Stimulated activated CD4-positive, alpha-beta T cell treated with anti-CD3 and anti-CD28 coated beads, Interleukin-4, amount 100 ng/mL, for 24 hours (primary cell): ENCODE measurements at places on chromosomes 3 and 15.

DNA sequence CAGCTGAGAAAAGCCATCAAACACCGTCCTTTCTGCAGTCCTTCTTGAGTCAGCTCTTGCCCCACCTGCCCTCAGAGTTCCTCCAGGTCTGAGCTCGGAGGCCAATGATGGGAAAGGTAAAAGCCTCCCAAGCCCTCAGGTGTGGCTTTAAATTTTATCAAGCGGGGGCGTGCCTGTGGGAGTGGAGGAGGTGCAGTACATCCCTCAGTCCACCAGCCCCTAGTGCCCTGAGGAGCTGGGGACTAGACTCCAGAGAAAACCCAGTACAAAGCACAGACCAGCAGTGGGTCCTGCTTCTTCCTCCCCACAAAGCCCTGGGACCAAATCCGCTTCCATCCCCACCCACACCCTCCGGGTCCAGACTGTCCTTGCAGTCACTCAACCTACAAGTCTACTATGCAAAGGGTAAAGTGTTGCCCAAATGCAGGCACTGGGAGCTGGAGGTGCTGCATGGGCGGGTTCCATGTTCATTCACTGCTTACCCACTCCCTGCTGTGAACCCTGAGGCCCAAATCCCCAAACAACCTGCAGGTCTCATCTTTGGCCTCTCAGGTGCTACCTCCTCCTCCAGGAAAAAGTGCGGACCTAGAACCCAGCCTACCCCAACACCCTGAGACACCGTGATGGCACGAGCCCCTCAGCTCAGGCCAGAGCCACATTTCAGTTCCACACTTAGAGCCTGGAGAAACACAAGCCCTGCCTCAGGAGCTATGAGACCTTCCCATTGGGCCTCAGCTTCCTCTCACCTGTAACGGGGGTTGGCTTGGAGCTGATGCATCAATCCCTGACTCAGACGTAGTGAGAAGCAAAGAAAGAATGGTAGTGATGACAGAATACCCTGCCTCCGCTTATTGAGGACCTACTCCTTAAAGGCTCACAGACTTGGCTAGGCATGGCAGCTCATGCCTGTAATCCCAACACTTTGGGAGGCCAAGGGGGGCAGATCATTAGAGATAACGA, 2.4 kb downstream of the PFKFB4 start:
- DNase-seq: no peak

DNA sequence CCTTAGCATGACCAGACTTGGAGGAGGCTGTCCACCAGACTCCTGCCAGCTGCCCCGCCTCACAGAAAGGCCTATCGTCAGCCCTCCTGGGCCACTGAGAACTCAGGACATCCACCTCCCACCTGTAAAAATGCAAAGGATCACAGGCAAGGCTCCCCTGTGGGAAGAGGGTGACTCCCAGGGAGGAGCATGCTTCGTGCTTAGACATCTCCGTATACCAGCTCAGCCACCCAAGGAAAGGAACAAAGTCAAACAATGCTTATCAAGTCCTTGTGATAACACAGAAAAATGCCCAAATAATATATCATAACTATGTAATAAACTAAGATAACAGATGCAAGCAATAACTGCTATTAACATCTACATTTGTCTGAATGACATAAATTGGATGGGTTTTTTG, 4.2 kb downstream of the RMDN3 start:
- no peak for DNase-seq

DNA sequence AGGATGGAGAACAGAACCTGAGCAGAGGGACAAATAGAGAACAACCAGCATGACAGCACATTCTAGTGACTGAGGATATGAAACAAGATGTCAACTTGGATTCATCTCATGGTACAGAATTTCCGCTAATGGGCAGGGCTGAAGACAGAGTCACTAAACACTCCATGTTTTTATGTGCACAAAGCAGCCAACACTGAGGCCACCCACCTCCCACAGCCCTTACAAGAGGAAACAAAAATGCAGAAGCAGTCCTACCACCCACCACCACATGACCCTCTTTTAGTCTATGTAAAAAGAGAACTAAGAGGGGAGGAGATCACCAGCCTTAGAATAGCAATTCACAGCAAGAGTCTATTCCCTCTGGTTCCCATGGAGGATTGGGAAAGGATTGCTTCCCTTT, 131.4 kb upstream of the UBE2E2 start:
- no peak for DNase-seq

DNA sequence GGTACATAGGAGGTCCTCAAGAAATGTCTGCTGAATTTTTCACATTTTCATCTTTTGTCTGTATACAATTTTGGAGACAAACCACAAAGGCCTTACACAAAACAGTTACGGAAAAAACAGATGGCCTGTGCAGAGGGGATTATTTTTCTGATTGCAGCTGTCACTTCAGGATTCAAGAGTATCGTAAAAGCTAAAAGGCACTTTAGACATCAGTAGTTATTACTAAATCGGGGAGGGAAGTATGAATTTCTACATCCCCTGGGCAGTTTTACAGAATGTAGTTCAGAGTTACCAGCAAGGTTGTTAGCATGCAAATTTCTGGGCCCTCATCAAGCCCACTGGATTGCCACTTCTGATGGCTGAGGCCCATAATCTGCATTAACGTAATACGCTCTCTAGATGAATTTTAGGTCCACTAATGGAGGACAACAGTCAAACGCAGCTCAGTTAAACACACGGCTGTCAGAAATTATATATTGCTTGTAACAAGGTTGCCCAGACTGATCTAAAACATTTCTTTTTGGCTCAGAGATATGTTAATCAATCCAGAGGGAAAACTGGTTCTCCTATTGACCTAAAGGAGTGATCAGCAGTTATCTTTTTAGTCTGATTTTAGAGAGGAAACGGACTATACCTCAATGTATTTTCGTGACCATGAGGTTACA, 1.1 kb downstream of the RIOX2 start:
- no peak for DNase-seq

DNA sequence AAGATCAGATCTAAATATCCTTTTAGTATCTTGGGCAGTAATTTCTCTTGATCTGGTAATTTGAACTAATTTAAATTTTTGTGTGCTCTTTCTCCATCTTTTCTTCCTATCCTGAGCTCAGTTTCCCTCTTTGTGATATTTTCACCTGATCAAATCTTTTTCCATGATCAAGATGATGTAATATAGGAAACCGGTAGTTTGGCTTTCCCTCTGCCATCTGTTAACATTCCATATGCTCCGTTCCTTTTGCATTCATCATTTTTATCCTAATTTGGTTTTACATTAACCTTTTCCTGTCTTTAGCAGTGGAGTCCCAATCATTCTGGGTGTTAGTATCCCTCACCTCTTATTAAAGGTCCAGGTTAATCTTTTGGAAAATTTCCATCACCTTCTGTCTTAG, 5.9 kb upstream of the ABHD6 start:
- no peak for DNase-seq

- no peak for DNase-seq
Measured at GRCh38 chr3:32937331-32937730, 14.1 kb upstream of the CCR4 start.
